AG08396 (cell line): ENCODE measurements at places on chromosomes 7 and 10.
A peak's percentile ranks its signal among the peaks of the same experiment; 100 is the strongest.

- no peak for DNase-seq
These were observed 86.5 kb downstream of the PLXNA4 start for GRCh38 chr7:132489776-132490237.

- no peak for DNase-seq
These were observed 109.4 kb upstream of the FAM133B start for GRCh38 chr7:92699560-92699959.

GRCh38 chr7:74474271-74474865, 20.7 kb downstream of the GTF2IRD1 start:
- peak; percentile 41 for DNase-seq

DNA sequence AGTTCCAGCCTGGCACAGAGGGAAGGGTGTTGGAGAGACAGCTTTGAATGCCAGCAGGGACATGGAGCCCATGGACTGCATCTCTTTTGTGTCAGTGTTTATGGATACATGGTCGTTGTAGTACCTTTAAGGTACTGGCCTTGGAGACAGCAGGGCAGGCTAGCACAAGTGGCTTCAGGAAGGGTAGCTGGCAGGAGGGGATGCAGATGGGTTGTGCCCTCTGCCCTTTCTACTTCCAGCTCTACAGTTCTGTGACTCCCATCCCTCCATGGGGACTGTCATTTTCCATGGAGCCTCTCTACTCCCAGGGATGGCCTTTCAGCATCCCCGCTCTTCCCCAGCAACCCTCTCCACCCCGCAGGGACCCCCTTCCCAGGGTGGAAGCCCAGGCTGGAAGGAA, 25.1 kb downstream of the POLL start:
- no peak for DNase-seq

DNA sequence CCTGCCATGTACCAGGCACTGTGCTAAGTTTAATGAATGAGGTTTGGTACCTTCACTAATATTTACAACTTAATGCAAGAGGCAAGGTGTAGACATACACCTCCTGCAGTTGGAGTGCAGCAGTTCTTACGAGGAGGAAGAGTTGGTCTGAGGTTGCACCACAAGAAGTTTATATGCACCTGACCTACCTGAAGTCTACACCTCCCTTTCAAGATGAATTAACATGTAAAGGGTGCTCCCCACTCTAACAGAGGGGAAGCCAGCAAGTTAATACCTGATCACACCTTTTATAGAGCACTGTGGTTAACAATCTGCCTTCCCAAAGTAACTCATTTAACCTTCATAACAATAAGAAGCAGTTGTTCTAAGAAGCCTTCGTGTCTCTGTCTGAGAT, 120.0 kb downstream of the LYZL1 start:
- no peak for DNase-seq

DNA sequence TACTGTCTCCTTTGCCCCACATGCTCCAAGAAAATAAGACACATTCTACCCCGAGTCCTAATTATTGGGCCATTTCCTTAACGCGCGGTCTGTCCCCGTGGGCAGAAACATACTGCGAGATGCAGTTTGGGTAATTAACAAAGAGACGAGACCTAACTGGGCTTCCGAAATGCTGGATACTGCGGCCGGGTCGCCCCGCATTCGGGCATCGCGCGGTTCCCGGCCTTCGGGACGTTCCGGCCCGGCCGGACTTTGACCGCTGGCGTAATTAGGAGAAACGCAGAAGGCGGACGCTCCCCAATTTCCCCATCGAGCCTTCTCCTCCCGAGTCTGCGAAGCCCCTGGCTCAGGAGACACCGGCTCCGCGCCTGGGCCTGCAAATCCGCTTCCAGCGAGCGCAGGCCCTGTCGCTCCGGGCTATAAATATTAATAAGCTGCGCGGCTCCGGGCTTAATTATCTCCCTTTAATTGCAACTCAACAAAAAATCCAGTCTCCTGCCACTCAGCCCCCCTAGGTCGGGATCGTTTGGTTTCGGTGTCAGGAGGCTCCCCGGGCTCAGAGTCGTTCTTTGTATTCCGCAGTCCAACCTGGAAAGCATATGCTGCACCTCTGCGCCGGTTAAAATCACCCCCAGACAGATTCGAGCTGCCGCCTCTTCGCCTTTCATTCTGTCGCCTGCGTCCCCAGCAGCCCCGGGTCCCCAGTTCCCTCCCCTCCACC, 131.5 kb downstream of the SPAG6 start:
- DNase-seq, result no peak

DNA sequence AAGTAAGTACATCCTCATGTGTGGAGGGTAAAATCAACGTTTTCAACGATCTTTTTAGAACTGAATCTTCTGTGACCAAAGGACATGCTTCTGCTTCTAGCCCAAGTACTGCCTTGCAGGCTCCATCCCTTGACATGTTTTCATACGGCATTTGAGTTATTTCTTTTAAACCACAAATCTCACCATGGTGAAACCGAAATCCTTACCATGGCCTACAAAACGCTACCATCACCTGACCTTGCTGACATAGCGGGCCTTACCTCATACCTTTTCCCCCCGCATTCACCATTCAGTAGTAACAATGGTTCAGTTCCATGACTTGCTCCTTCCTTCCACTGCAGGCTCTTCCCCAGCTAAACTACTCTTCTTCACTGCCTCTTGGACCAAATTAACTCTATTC, 3.5 kb downstream of the RNF216 start:
- DNase-seq, result no peak

DNA sequence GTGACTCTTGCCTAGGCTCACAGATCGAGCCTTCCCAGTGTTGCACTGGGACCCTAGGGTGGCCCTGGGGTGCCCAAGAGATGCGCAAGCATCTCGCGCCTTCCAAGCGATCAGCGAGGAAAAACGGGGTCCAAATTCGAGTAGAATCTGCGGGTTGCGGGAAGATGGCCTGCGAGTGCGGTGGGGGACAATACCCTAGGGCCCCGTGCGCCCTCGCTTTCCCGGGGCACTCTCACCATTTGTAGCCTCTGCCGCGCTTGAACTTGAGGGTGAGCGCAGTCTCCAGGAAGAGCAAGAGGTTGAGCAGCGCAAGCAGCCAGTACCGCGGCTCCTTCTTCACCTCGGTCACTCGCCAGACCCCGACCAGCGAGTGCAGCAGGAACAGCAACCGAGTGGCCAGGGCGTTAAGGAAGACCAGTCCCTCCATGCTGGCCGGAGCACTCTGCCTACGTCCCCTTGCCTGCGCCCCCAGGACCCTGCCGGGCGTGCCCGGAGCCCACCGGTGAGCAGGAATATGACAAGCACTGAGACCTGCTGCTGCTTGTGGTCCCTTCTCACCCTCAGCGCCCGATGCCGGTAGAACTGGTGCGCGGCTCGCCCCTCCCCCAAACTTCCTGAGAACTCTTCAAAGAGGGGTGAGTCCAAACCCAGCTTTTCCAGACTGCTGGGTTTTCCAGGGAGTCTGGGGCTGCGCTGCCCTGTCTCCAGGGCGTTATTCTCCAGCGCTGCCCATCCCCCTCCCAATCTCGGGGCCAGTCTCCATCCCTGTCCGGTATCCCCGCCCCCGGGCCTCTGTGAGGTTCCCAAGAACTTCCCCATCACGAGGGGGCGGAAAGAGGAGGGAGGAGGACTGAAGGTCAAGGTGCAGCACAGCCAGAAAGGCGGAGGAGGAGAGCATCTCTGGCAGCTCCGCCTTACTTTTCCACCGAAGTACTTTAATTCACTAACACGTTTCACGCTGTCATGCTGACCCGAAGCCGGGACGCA, at the start of gene TMEM26:
TMEM26 (minus strand) TSS at position 727 of the 987 bp plus-strand sequence; CDS start at position 427, 300 bp downstream.
- peak; percentile 28 for DNase-seq

GRCh38 chr10:124648131-124648475, 96.1 kb downstream of the FAM53B start:
- no peak for DNase-seq

- no peak for DNase-seq
These were observed 113.9 kb downstream of the ARHGAP22 start for GRCh38 chr10:48490946-48491345.

DNA sequence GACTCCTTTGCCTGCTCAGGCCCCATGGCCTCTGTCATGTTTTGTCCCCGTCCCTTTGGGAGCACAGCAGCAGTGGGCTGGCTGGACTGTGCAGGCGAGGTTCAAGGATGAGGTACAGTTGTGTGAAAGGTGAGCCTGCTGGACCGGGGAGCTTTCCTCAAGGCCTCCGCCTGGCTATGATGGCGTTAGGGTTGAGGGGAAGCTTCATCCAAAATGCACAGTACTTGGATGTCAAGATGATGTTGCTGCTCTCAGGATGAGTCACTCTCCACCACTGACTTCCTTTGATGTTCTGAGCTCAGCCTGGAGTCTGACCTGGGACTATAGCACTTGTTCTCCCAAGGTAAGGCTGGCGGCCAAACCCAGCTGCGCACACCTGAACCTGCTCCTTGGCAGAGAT, 152.7 kb upstream of the SHH start:
- DNase-seq, result no peak

GRCh38 chr7:151899513-151900360, 22.8 kb upstream of the PRKAG2 start:
- no peak for DNase-seq

- no peak for DNase-seq
These were observed 31.1 kb downstream of the CELF2 start for GRCh38 chr10:11048707-11049278.

DNA sequence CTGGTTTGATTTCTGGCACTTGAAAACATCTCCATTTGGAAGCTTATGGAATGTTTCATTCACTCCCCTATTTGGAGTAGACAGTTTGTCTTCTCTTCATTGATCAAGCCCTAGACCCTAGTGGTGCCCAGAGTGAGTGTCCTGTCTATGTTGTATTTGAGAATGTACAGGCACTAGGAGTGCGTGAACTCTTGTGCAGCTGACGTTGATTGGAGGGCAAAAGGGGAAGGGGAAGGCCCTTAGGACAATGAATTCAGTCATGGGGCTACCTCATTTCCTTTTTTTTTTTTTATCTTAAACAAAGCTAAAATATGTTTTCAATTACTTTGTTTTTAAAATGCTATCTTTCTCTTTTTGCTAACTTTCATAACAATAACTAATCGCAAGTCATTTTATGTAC, 66.5 kb downstream of the ADD3 start:
- no peak for DNase-seq

- DNase-seq, result no peak
These were observed 191.7 kb upstream of the YAE1 start for GRCh38 chr7:39374436-39375040.

DNA sequence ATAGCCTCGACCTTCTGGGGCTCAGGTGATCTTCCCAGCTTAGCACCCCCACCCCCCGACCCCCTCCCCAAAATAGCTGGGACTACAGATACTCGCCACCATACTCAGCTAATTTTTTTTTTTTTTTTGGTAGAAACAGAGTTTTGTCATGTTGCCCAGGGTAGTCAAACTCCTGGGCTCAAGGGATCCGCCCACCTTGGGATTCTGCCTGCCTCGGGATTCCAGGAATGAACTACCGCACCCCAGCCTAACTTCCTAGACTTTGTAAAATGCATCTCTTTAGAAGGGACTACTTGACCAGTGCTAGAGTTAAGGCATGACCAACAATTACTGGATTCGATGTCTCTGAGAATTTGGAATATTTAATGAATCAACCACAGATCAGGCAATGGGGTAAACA, 85.9 kb downstream of the MDFIC start:
- no peak for DNase-seq

DNA sequence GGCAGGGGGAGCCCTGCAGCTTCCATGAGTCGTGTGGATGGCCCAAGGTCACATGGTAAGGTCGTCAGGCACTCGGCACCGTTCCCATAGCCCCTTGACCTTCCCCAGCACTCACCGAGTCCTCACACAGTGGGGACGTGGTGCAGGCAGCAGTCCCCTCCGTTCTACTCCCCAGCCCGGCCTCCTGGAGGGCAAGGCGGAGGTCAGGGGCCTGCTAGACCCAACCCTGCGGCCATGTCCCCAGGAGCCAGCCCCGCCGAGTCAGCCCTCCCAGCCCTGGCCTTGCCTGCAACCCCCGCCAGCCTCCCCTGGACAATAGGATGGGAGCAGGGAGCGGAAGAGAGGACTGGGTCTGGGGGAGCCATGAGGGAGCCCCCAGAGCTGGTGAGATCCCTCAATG, 65.2 kb downstream of the ELFN1 start:
- DNase-seq, result no peak

GRCh38 chr7:21368317-21368716, 59.6 kb upstream of the SP4 start:
- DNase-seq, result no peak

DNA sequence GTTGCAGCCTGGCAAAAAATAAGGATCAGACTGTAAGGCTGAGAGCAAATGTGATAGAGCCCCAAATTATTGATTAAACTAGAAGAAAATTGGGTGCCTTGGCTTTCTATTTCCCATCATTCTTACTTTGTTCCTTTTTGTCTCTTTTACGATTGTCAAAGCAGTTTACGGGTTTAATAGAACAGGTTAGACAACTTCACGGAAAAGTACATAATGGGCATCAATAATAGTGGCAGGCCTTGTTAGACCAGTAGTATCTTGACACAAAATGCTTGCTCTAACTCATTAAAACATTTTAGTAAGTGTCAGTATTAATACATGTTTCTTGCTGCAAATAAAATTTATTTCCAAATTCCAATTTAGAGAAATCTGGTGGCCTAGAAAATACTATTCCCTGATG, 14.5 kb upstream of the GGCT start:
- DNase-seq, result no peak
